ENCODE measurements at places on chromosomes 1 and 21.
A peak's percentile ranks its signal among the peaks of the same experiment; 100 is the strongest.

GRCh38 chr1:54934869-54935268, 45.6 kb upstream of the TMEM61 start:
- DNase-seq: peak; percentile 72

DNA sequence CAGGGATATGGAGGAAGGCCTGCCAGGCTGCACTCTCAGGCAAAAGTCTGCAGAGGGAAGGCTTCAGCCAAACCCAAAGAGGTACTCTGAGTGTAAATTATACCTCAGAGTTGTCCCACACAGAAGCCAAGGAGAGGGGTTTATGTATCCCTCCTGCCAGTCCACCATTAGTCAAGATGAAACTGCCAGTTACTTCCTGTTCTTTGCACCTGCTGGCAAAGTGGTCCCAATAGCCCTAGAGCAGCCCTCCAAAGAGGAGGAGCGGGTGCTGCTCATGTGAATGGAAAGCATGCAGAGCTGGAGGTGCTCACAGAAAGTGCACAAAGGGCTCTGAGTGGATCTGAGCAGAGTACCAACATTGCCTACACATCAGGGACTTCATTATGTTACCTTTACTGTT, 37.1 kb upstream of the MCOLN3 start:
- no peak for DNase-seq

DNA sequence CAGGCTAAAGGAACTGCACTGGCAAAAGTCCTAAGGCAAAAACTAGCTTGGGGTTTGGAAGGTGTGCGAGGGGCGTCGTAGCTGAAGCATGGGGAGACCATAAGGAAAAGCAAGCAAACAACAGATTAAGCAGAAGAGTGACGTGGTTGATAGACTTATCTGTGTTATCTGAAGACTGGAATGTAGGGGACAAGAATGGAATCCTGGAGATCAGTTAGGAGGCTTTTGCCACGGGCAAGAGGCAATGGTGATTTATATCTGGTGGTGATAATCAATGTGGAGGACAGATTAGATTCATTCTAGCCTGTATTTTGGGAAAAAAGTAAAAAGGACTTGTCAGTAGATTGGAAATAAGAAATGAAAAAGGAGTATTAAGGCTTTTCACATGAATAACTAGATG, 97.4 kb downstream of the ITSN1 start:
- no peak for DNase-seq

GRCh38 chr1:107942814-107943213, 22.2 kb downstream of the VAV3 start:
- no peak for DNase-seq

DNA sequence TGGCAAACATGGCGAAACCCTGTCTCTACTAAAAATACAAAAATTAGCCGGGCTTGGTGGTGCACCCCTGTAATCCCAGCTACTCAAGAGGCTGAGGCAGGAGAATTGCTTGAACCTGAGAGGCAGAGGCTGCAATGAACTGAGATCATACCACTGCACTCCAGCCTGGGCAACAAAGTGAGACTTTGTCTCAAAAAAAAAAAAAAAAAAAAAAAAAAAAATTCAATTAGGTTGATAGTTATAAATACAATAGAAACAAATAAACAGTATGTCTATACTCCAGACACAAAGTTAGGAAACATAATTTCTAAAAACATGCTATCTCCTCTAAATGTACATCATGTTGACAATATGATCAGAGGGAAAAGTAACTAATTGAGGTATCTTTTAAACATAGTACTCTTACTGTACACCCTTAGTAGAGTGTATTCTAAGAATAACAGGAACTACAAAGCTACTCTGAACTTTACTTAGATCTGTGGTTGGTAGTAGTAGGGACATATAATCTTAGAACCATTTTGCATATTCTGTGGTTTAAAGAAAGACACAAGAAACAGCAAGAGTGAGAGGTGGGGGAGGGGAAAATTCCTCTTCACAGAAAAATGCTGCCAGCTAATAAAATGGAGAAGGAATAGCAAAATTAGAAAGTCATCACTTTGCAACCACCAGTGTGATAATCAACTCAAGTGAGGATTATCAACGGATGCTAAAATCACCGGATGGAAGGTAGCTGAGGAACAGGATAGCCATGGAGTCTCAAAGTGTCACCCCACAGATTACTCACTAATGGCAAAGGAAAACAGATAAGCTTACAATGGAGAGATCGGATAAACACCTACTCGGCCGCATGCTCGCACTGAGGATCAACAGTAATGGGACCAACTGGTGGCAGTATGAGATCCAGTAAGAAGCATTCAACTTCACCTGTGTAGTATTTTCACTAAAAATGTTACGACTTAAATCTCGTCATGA, 35.0 kb downstream of the MTOR start:
- DNase-seq: no peak

- DNase-seq: peak; percentile 75
Observed at GRCh38 chr1:41739061-41739955, 179.4 kb downstream of the HIVEP3 start.

DNA sequence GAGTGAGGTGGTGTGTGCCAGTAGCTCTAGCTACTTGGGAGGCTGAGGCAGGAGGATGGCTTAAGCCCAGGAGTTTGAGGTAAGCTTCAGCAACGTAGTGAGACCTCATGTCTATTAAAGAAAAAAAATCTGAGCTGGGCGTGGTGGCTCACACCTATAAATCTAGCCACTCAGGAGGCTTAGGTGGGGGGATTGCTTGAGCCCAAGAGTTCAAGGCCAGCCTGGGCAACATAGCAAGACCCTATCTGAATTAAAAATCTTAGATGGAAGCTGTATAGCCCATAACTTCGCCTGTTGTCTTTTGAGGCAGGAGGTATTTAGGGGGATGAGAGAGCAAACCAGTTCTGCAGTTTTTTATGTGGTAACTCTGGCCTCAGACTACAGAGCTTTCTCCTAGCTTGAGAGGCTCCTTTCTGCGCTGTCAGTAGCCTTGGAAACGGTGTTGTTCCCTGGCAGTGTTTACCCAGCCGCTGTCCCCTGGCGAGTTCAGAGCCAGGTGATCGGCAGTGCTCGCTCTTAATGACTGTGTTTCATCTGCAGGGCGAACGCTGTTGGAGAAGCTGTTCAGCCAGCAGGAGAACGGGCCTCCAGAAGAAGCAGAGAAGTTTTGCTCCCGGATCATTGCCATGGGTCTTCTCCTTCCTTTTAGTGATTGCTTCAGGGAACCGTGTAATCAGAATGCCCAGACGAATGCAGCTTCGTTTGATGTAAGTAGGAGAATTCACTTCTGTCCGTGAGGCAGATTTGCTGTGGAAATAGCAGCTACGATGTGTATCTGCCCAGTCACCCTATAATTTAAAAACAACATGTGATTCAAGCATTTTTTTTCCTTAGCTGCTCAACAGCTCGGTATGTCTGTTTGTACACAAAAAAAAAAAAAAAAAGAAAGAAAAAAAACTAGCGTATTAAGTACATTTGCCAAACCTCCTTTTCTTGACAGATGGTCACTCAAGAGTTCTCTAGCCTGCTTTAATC, 31.2 kb downstream of the FMN2 start:
- peak; percentile 20 for DNase-seq

DNA sequence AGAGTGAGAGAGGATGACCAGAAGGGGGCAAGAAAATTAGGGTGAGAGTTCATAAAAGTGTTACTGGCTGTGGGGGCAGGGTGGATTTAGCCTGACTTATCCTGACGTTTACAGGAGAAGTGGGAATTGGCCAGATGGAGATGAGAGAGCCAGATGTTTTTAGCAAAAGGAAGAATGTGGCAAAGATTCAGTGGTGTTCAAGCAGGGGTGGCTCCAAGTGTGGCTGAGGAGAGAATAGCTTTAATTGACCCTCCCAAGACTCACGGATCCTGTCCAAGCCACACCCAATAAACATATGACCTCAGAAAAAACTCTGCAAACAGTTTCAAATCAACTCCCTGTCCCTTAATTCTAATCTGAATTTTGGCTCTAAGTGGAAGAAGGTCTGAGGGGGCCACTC, 35.2 kb upstream of the EDEM3 start:
- DNase-seq: no peak

- DNase-seq: no peak
Observed at GRCh38 chr1:68223687-68224086, 8.6 kb downstream of the WLS start.

GRCh38 chr1:166418344-166418933, 251.6 kb upstream of the FAM78B start:
- DNase-seq: no peak

GRCh38 chr1:68565923-68566322, 69.0 kb upstream of the DEPDC1 start:
- DNase-seq: no peak

- DNase-seq: no peak
Observed at GRCh38 chr1:116431870-116432500, 58.9 kb downstream of the ATP1A1 start.

GRCh38 chr21:46194374-46195334, 10.4 kb upstream of the SPATC1L start:
- no peak for DNase-seq

- DNase-seq: no peak
Observed at GRCh38 chr1:60969971-60970509, 112.3 kb upstream of the NFIA start.

GRCh38 chr21:35423709-35424108, 374.6 kb upstream of the RUNX1 start:
- DNase-seq: no peak

DNA sequence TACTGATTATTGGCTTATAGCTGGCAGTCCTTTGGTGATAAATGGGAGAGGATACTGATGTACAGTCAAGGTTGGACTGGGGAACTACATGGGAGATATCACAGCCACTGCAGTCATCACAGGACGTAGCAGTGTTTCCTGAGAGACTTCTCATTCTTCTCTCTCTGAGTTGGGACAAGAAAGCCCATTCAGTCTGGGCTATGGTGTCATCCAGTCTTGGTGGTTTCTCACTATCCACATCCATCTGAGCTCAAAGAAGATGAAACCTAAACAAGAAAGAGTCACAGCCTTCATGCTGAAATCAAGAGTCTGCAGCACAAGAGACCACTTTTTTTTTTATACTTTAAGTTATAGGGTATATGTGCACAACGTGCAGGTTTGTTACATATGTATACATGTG, 12.8 kb upstream of the CD53 start:
- DNase-seq: no peak

GRCh38 chr1:66386712-66387111, 147.2 kb upstream of the SGIP1 start:
- DNase-seq: no peak

DNA sequence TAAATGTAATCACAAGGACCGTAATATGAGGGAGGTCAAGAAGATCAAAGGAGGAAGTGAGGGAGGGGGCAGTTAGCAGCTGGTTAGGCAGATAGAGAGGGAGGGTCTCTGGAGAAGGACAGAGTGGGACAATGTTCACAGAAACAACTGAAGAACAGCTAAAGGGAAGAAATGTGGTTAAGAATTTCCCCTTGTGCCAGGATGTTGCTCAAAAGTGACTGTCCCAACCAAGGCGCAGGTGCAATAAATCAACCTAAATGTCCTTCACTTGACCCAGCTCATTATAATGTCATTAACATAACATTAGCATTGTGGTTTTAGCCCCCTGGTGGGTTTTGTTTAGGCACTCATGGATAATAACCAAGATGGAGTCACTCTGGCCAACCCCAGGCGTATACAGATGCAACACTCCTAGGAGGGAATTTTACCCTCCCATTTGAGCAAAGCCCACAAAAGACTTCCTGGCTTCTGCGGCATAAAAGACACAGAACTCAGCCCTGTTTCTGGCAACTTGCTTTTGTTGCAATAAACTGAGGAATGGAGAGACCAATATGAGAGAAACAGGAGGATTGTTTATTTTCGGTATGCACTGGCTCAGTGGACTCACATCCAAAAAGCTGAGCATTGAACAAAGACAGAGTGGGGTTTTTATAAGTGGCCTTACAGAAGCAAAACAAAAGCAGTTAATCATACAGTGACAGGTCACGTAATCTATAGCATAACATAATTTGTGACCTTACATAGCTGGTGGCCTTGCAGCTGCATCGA, 7.3 kb upstream of the CA6 start:
- DNase-seq: no peak

GRCh38 chr1:24382165-24382577, 31.4 kb downstream of the STPG1 start:
- no peak for DNase-seq

- no peak for DNase-seq
Observed at GRCh38 chr1:155320661-155321617, at the start of gene RUSC1. Gene RUSC1 (plus strand): TSS chr1:155320894. CDS start chr1:155321774, 880 bp downstream.

GRCh38 chr1:14109276-14109635, 409.3 kb downstream of the PRDM2 start:
- no peak for DNase-seq

GRCh38 chr1:17616731-17617279, 77.3 kb downstream of the ARHGEF10L start:
- DNase-seq: no peak

- DNase-seq: no peak
Observed at GRCh38 chr1:230964896-230965295, 13.8 kb downstream of the TTC13 start.

GRCh38 chr1:197222780-197223179, 45.3 kb upstream of the CRB1 start:
- DNase-seq: no peak

GRCh38 chr1:109298666-109299557, 7.9 kb downstream of the MYBPHL start:
- DNase-seq: peak; percentile 70

DNA sequence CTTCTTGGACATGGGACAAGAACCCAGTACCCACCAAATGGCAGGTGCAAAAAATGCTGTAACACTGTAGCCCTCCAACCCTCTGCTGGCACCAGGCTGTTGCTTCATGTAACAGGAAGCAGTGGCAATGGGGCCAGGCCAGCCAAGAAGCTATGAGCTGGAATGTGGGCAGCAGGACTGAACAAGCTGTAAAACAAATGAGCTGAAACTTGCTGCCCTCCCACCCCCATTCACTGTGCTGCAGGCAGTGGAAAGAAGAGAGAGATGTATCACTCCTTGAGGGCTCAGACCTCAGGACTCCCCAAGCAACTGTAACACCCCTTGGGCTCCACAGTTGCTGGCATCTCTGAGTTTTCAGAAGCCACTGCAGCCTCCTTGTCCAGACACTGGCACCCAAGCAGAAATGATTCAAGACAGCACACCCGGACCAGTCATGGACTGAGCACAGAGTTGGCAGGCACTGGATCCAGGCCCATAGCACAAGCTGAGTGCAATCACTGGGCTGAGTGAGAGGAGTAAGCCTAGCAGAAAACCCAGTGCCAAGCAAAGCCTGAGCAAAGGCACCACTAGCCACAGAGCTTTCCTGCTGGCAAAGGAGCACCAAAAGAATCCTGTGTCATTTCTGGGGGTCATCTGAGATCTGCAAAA, 321.4 kb upstream of the CXADR start:
- DNase-seq: no peak

DNA sequence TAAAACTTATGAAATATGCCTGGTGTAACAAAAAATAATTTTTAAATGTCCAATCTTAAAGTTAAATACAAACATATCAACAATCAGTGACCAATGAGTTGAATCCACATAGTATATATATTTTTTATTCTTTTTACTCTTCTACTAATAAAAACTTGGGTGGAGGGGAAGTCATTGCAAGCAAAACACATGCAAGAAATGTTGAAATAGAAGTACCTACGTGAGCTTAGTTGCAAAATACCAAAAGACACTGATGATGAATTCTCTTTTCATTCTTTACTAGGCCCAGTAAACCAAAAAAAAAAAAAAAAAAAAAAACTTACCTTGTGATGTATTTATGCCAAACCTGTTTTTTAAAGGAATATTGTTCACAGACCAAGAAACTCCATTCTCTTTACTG, 26.4 kb upstream of the PLA2G4A start:
- no peak for DNase-seq
